ENCODE measurements at places on chromosomes 5 and 9. TPM values are rescaled to one million over a fixed set of nuclear protein-coding genes. Genes with fewer than 3 reads are reported as not detected.

The PFN3 gene
- not detected for total RNA-seq

The SLC36A2 gene
- total RNA-seq, result not detected

The ZCCHC9 gene
- 18.6 TPM for total RNA-seq

GRCh38 chr5:148729182-148729581 is 74.9 kb upstream of the HTR4 start:
- H3K27ac ChIP-seq, result no peak overlapping the region
- peak; percentile 18 for DNase-seq
- H3K36me3 ChIP-seq, result no peaks in the 10 kb centered on the region
- peaks cover 8% of the 10 kb centered on the region for H3K4me1 ChIP-seq
- no peaks in the 10 kb centered on the region for H3K27me3 ChIP-seq
- no peak overlapping the region for H3K4me3 ChIP-seq

The IPO11 gene
- total RNA-seq, result 7.9 TPM

The HAND1 gene
- 81.2 TPM for total RNA-seq

Data from cardiac muscle cell (in vitro differentiated cells and primary cell).